ENCODE measurements at places on chromosomes 7 and 10. TPM values are rescaled to one million over a fixed set of nuclear protein-coding genes. Genes with fewer than 3 reads are reported as not detected.

SLC26A5 gene
- polyA plus RNA-seq, result 0.09 TPM

DNA sequence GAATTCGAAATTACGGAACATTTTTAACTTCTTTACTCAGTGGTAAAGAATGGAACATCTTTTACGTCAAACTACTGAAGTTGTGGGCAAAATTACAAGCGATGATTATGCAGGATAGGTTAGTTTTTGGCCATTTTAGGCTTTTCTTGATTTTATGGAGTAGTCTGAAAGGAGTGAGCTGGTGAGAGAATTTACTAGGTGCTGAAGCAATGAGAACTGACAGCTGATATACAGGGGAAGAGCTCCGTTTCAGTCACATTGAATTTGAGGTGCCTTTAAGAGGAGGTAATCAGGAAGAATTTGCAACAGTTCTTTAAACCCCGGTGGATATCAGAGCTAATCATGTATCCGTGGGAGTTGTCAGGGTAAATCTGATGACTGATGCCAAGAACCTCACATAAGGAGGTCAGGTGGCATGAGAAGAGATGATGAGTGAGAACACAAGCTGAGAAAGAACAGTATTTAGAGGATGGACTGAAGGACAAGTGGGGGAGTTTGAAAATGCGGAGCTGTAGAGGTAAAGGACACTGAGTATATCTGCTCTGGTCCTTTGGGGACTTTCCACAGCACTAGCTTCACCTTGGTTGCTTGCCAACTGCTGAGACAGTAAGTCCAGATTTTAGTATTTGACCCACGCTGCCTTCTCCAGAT is 104.3 kb downstream of the AHR start:
- no peak for DNase-seq

DNA sequence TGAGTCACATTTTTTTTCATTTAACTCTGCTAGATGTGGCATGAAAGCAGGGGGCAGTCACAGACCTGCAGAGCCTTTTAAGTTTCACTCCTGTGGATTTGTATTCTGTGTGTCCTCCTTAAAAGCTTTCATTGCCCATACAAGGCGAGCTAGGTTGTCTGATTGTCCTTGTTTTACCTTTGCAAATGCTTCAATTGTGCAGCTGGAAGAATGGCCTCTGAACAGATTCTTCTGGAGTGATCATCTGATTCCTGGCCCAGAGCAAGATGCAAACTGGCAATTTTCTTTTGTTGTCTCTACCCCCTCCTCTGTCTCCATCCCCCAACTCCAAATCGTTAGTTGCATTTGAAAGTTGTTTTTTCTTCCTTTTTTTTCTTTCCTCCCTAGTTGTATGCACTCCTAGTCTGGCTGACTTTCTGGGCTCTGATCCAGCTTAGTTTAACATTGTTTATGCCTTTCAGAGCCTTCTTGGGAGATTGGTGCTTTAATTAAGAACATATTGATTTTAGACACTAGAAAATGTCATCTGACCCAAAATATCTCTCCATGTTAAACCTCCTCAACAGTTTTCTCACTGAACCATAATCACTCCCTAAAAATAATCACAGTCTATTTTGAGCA is 150.2 kb downstream of the REEP3 start:
- no peak for DNase-seq

CYP3A7 gene
- polyA plus RNA-seq, result 1.8 TPM

DNA sequence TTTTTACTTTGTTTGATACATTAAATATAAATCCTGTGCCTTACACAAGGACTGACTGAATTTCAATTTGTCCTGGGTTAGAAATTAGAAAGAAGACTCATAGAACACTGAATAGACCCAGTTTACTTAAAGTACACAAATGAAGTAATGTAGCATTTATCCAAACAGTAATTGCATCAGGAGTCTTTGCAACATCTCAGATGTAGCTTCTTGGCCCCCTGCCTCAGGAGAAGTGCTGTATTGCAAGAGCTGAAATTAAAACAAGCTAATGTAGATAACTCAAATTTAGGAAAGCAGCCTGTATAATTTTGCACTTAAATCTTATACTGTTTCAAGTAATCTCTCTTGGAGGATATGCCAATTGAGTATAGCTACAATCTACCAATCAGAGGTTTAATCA is 54.3 kb upstream of the KCND2 start:
- DNase-seq, result no peak

Data from large intestine (tissue), 12 donors.